Right ventricle myocardium inferior (tissue), 1 donor: ENCODE measurements at places on chromosomes 3 and 15. TPM values are rescaled to one million over a fixed set of nuclear protein-coding genes. Genes with fewer than 3 reads are reported as not detected.

FEZF2 gene
- not detected for total RNA-seq

FMN1 gene
- total RNA-seq, result 3.3 TPM

GHSR gene
- not detected for total RNA-seq

SH2D7 gene
- total RNA-seq, result not detected
